OCI-M1 (cell line): ENCODE measurements at places on chromosomes 16 and 17.
A peak's percentile ranks its signal among the peaks of the same experiment; 100 is the strongest.

- no peak for DNase-seq
Observed at GRCh38 chr16:12958366-12958765, 57.0 kb downstream of the SHISA9 start.

GRCh38 chr16:80996688-80997138, 10.0 kb downstream of the CMC2 start:
- no peak for DNase-seq

DNA sequence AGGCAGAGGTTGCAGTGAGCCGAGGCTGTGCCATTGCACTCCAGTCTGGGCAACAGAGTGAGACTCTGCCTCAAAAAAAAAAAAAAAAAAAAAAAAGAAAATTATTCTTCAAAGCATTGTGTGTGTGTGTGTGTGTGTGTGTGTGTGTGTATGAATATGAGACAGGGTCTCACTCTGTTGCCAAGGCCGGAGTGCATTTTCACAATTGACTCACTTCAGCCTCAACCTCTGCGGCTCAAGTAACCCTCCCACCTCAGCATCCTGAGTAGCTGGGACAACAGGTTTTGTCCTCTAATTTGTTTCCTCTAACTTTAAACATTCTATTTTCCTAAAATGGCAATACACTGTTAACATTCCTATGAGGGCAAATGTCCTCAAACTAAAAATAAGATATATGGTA, 7.7 kb downstream of the FBXO47 start:
- no peak for DNase-seq

- DNase-seq = no peak
Observed at GRCh38 chr16:49399594-49400364, 26.2 kb downstream of the C16orf78 start.

GRCh38 chr17:2965621-2966595, 97.5 kb downstream of the OR1D5 start:
- no peak for DNase-seq

GRCh38 chr17:38420518-38420917, 7.7 kb upstream of the ARHGAP23 start:
- no peak for DNase-seq

DNA sequence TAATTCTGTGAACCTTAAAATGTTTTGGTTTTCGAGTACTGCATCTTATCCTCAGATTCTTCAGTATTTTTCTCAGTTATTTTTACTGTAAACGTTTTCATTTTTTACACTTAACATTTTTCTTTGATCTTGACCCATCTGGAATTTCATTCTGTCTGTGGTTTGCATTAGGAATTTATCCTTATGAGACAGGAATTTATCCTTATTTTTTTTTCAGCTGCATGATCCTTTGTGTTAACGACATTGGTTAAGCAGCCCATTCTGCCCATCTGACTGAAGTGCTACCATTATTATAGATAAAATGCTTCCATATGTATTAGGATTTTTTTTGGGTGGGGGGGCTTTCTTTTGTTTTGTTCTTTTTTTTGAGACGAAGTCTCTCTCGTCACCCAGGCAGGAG, 41.0 kb downstream of the SNX29 start:
- DNase-seq = no peak

- DNase-seq = no peak
Observed at GRCh38 chr16:1933097-1933661, 9.8 kb downstream of the MSRB1 start.

- DNase-seq = peak; percentile 86
Observed at GRCh38 chr16:68528686-68529379, 10.3 kb upstream of the ZFP90 start.

DNA sequence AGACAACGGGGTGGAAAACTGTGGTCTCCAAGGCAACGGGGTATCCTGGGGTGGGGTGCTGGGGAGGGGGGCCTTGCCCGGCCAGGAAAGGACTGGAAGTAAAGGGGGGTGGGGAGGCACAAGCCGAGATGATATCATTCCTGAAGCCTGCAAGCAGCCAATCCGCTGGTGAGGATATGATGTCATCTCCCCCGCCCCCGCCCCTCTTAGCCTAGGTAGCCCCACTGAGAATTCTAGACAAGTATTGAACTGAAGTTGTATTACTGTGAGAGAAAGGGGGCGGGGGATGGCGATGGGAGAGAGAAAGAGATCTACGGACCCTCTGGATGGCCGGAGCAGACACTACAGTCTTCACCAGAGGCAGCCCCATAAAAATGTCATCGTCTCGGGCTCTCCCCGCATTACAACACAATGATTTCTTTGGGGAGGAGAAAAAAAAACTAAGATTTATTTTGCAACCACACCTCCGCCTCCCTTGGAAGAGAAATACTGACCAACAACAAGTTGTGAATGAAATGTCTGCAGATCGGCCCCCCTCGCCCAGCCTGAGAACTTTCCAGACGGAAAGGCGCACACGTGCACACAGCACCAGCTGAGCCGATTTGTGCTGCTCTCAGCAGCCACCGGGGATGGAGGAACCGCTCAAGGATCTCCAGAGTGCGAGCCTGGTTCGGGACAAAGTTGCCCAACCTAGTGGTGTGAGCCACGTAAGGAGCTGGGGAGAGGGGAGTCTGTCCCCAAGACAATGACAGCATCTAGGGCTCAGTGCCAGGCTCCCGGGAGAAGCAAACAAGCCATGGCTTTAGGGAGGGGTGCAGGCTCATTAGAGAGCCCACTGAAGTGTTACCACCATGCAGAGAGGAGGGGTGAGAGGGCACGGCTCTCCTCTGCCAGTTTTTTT, 222.1 kb downstream of the SOX9 start:
- no peak for DNase-seq

DNA sequence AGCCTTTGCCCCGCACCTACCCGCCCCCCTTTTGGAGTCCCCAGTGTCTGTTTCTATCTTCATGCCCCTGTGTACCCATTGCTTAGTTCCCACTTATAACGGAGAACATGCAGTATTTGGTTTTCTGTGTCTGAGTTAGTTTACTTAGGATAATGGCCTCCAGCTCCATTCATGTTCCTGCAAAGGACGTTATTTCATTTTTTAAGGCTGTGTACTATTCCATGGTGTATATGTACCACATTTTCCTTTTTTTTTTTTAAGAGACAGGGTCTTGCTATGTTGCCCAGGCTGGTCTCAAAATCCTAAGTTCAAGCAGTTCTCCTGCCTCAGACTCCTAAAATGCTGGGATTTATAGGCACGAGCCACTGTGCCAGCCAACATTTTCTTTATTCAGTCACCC, 4.1 kb upstream of the TGFB1I1 start:
- DNase-seq = no peak

GRCh38 chr17:31512796-31513195, 121.3 kb downstream of the RAB11FIP4 start:
- DNase-seq = no peak

DNA sequence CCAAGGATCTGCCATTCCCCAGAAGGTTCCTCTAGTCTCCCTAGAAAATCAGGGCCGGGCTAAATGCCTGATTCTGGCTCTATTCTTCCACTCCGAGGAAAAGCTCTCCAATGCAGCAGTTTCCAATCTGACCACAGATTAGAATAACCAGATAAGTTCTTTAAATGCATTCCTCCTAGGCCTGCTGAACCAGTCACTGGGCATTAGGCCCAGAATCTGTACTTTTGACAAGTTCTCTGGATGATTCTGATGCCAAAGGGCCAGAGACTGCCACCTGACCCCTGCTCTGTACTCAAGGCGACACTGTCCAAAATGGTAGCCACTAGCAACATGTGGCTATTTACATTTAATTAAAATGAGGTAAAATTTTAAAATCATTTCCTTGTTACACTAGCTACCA, 22.3 kb downstream of the MAP3K14 start:
- no peak for DNase-seq

GRCh38 chr16:19735074-19735867, 17.2 kb downstream of the IQCK start:
- DNase-seq = no peak

- DNase-seq = peak; percentile 87
Observed at GRCh38 chr17:7019839-7020519, 2.9 kb upstream of the BCL6B start.

DNA sequence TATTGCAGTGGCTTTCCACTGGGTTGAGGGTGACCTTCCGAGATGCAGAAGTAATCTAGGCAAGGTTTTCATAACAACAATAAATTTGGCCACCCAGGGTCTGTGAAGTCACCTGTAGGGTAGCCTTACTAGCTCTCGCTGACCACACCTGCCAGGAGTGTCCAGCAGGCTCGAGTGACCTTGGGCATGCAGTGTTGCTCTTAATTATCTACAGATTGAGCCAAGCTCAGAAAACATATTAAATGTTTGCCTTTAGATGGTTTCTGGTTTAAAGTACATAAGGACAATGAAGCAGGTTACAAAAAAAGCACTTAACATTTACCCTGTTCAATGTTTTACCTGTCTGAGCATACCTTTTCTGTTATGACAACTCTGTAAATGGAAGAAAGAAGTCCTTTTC, 1.8 kb downstream of the TBC1D24 start:
- DNase-seq = no peak

- DNase-seq = no peak
Observed at GRCh38 chr16:82628088-82628423, 1.3 kb downstream of the CDH13 start.

DNA sequence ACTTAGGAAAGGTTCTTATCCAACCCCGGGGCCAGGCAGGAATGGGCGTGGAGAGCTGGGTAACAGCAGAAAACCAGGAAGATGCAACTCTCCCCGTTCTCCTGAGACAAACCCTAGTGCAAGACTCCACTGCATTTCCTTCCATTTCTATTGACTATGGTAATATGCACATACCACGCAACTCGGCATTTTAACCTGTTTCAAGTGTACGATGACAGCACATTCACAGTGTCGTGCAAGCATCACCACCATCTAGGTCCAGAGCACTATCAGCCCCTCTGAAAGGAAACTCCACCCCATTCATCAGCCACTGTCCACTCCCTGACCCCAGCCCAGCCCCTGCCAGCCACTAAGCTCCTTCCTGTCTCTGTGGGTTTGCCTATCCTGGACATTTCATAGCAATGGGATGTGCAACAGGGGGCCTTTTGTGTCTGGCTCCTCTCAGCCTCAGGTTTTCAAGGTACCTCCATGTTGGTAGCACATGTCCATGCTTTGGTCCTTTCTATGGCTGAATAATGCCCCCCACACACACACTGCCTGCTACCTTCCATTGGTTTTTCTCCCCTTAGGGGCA, 441.9 kb downstream of the SOX9 start:
- no peak for DNase-seq

GRCh38 chr17:17503566-17504130, 7.5 kb upstream of the RASD1 start:
- DNase-seq = no peak

DNA sequence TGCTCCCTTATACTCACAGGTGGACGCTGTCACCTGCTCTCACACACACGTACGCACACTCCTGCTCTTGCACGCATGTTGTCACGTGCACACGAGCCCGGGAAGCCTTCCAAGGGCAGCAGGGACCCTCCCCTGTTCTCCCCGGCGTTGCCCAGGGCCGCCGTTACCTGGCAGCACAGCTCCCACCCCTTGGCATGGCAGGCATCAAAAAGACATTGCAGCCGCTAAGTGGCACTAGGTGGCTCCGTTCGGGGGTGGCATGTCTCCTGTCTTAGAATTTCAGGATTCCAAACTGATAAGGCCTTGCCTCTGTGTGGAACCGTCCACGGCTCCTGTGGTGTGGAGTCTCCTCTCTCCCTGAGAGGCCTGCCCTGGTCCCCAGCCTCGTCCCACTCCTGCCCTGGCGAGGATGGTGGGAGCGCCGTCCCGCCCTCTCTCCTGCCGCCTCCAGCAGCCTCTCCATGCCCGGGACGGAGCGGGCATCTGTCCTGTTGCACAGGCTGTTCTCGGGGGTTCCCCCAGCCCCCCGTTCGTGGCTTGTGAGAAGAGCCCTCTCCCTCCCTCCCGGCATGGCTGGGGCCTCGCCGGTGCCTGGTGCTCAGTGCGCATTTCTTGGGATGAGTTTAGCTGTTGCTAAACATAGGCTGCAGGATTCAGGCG, 126.7 kb upstream of the GSE1 start:
- DNase-seq = no peak

- DNase-seq = peak; percentile 60
Observed at GRCh38 chr17:28967221-28968135, 16.2 kb upstream of the PHF12 start.

DNA sequence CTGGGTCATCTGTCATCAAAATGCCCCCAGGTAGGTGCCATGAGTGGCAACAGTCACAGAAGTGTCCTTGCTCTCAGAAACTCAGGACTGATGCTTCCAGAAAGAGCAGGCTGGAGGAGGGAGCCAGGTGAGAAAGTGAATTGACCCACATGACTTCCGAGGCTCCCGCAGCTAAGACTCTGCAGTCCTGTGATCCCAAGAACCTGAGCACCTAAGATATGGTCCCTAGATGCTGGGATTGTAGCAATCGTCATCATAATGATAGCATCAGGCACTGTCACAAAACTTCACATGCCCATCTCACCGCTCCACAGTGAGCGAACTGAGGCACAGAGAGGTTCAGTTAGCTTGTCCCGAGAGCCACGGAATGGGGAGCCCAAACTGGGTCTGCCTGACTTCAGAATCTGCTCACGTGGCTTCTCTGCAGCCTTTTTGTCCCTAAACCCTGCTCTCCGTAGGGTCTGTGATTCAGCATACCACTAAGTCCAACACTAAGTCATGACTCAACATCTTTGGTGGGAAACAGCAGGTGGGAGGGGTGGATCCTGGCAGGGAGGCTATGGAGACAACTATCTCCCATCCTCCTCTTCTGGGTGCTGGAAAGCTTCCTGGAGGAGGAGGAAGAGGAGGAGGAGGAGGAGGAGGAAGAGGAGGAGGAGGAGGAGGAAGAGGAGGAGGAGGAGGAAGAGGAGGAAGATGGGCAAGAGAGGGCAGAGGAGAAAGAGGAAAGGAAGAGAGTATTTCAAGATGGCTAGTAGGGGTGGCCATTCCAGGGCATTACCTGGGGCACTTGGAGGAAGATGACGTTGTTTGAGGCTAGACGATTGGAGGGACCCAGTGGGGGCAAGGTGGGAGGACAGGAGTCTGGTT, 55.5 kb upstream of the DLX4 start:
- no peak for DNase-seq
